ENCODE measurements at places on chromosomes 11 and 22.

DNA sequence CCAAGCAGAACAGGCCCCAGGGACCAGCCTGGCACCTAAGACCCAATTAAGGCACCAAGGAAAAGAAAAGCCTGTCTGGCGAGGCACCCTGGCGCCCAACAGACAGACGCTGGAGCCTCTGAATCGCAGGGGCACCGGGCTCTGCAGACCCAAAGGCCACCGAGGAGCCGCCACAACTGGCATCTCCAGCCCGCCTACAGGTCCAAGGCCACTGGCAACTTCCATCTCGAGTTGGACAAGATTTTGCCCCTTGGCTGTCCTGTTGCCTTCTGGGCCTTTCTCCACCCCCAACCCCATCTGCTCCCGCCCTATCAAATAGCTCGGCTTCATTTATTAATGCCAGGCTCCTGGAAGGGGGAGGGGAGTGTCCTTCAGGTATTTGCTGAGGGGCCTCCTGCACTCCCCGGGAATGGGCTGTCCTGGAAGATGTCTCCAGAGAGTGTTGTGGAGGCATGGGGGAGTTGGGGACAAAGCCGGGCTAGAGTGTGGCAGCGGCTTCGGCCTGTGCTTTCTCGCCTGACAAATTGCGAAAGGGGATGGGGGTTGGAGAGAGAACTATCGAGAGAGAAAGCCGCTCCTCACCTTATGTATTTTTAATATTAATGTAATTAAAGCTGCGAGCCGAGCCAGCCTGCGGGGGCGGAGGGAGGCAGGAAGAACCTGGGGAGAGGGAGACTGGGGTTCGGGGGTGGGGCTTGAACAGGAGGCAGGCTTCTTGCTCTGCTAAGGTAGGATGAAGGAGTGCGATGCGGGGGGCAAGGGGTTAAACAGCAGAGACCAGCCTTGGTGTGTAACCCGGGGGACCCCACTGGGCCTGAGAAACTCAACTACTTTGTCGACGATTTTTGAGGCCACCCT is 2.0 kb downstream of the DSCAML1 start:
- DNase-seq: no peak

GRCh38 chr22:29060251-29060869 is 1.3 kb downstream of the C22orf31 start:
- DNase-seq: no peak

DNA sequence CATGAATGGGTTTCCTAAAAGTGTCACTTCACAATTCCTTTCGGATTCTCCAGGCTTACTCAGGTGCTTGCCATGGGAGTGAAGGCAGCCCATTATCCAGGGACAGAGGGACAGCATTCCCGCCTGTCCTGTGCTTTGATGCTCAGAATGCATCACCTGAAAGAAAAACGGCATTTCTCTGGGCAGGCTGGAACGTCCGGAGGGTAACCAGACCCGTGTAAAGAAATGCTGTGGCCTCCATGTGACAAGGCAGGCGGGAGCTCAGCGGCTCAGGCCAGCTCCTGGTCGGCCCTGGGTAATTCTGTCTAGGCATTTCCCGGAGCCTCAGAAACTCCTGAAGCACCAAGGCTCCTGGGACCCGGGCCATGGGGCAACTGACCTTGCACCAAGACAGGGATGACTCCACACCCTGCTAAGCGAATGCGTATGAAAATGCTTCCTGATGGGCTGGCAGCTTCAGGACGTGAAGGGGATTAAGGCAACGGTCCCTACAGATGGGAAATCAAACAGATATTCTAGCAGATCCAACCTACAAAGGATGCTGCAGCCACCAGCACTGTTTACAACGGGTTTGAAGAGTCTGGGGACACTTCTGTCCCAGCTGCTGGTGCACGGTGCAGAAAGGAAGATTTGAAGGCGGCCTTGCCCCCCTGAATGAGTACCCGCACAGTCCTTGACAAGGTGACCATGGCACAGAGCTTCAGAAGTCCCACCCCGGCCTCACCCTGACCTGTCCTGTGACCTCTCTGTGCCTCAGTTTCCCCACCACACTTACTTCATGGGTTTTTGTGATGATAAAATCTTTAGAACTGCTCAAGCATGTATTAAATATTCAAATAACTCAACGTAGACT is 13.6 kb upstream of the FGF3 start:
- no peak for DNase-seq

DNA sequence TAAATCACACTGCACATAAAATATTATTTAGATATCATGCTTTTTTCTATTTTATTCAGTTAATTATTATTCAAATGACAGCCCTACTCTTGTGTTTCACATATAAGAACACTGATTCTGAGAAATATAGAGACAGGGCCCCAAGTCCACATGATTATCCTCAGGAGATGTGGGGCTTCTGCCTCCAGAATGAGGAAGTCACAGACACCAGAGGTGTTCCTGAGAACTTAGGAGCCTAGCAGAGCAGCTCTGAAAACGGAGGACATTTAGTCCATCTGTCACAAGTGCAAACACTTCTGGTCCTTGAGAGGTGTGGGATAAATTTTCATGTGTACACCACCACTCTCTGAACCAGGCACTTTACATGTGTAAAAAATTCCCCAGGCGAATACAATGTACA is 26.2 kb downstream of the TRIM66 start:
- DNase-seq: no peak

- DNase-seq: no peak
These were observed 23.7 kb upstream of the MYO18B start for GRCh38 chr22:25718135-25718840.

DNA sequence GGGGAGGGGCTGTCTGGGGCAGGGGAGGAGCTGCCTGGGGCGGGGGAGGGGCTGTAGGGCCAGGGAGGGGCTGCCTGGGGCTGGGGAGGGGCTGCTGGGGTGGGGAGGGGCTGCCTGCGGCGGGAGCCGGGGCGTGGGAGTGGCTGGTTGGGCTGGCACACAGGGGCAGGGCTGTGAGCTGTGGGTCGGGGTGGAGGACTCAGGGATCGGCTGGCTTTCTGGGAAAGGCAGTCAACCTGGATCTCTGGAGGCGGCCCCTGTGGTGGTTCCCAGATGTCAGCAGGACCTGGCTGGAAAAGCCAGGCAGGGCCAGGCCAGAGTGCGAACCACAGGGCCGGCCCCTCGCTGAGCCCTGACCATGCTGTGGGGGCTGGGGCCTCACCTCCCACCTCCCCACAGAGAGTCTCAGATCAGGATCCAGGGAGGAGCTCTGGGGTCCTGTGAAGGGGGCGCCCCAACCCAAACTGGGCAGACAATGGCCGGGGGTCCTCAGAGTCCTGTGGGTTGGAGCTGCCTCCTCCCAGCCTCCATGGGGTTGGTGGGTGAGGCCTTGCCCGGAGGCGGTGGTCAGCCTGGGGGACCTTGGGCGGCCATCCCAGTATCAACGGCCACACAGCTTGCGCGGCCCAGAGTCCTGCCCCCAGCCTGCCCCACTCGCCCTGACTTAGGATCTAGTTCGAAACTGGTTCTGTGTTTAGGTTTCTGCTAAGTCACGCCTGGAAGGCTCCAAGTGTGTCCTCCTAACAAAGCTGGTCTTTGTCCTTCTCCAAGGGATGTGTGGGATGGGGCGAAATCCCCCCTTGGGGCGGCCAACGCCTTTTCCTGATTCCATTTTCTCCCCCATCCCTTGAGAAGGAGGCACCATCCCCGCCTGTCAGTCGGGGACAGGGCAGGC is 1.9 kb downstream of the MUC5B start:
- DNase-seq: no peak

DNA sequence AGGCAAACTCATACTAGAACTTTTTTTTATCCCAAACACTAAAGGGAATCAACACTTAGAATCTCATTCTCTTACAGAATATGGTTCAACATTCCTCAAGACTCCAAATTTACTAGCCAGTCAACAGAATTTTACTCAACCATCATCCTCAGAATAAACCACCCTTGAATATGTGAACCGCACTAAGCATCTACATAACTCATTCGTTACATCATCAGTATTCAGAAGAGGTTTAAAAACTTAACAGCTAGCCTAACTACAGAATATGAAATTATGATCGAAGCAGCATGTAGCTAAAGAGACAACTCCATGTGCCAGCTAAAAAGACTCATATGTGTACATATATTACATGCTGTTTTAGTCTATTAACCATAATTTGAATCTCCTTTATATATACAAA is 47.9 kb downstream of the CLDN25 start:
- DNase-seq: no peak

- DNase-seq: no peak
These were observed 73.8 kb upstream of the RTL6 start for GRCh38 chr22:44571566-44572413.

- DNase-seq: no peak
These were observed 21.9 kb upstream of the RTL6 start for GRCh38 chr22:44519886-44520285.

- DNase-seq: no peak
These were observed 55.6 kb downstream of the ARHGEF12 start for GRCh38 chr11:120391854-120392253.

- DNase-seq: no peak
These were observed 41.1 kb downstream of the UBASH3B start for GRCh38 chr11:122696662-122697061.

- DNase-seq: no peak
These were observed 244.9 kb upstream of the BLID start for GRCh38 chr11:122360875-122361274.

GRCh38 chr11:69861901-69862300 is 42.7 kb upstream of the FGF3 start:
- DNase-seq: no peak

GRCh38 chr22:30675436-30675835 is 7.8 kb upstream of the DUSP18 start:
- DNase-seq: no peak

GRCh38 chr11:132033051-132033450 is 662.6 kb downstream of the NTM start:
- DNase-seq: peak; percentile 9

DNA sequence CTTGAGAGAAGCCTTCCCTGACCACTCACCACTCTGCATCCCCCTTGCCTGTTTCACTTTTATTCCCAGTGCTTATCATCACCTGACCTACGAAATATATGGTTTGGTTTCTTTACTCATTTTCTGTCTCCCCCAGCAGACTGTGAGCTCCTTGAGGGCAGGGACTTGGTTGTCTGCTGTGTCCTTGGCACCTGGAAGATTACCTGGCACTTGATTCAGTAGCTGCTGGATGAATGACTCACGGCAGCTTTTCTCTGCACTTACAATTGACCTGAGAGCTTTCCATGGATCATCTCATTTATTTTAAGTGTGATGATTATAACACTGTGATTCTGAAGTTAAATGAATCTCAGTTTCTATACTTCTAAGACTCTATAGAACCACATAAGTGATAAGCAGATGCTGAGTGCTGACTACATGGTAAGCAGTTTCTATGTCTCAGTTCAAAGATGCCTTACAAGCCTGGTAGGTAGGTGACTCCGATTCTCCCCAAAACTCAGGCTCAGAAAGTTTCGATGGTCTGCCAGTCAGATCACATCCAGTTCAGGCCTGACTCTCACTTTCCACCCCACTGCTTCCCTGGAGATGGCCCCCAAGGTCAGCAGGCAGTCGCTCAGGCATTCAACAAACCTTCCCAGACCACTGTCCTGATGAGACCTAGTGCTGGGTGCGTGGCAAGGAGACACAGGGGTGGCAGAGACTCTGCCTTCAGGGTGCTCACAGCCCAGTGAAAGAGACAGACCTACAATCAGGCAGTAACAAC is 11.6 kb downstream of the IL2RB start:
- no peak for DNase-seq

Data from skin of body (tissue), 3 donors.